NCI-H2227 treated with DMSO at 0.1 percent for 48 hours (cell line): ENCODE measurements at places on chromosomes 5 and 9.

DNA sequence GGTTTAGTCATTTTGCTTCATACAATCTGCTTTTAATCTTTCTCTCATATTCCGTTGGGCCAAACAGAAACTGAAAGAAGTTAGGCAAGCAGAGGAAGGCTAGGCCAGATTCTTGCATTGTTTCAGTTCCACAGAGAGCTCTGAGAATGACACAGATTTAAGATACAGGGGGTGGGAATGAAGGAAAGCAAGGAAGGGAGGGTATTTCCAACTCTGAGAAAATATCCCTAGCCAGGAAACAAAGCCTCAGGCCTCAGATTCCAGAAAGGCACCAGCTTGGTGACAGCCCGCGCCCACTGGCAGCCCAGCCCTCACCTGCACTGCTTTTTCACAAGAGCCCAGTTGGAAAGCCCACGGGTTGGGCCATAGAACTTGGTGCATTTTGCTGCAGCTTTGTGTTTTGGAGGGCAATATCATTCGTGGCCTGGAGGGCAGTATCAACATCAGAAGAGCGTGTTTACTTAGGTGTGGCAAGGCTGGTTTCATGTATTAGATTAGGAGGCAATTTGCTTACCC, 63.5 kb downstream of the ENC1 start:
- DNase-seq, result no peak

- DNase-seq, result no peak
Measured at GRCh38 chr5:179624841-179625271, 1.4 kb upstream of the HNRNPH1 start.

- DNase-seq, result no peak
Measured at GRCh38 chr5:173774271-173774761, 113.8 kb upstream of the CPEB4 start.

GRCh38 chr5:530001-530955, 6.0 kb upstream of the SLC9A3 start:
- DNase-seq, result no peak

DNA sequence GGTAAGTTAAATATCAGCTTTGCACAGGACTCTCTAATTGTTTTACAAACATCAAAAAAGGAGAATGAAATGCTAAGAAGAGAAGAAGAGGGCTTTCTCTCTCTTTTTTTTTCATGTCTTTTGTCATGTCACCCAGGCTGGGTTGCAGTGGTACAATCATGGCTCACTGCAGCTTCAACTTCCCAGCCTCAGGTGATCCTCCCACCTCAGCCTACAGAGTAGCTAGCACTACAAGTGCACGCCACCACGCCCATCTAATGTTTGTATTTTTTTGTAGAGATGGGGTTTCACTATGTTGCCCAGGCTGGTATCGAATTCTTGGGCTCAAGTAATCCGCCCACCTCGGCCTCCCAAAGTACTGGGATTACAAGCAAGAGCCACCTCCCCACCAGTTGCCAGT, 18.6 kb downstream of the SERINC5 start:
- DNase-seq, result no peak

GRCh38 chr5:120464627-120465435, 731 bp downstream of the PRR16 start:
- DNase-seq, result no peak

DNA sequence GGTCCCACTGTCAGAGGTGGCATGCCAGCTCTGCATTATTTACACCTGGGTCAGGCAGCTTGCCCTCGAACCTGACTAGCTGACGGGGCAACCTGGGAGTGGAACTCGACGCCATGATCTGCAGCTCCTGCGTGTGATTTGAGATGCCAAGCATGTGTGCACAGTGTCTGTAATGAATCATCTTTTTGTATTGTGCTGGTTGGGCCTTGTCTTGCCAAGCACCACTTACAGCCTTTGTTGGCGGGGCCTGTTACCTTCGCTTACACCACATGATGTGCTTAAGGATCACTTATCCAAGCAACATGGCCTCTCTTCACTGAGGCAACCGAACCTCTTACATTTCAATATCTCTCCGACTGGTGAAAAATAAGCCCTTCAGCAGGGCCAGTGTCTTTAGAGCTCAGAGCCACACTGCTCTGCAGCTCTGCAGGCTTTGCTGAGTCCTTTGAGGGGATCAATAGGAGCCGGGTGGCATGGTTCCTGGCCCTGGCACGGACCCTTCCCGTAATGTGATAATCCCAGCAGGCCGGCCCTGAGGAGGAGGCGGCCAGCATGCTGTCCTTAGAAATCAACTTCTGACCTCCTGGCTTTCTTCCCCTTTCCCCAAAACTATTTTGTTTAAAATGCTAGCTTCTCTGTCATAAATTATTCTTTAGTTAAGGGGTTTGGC, 297.7 kb upstream of the CD180 start:
- DNase-seq, result no peak

- DNase-seq, result no peak
Measured at GRCh38 chr5:125558016-125558415, 811.6 kb upstream of the ZNF608 start.

DNA sequence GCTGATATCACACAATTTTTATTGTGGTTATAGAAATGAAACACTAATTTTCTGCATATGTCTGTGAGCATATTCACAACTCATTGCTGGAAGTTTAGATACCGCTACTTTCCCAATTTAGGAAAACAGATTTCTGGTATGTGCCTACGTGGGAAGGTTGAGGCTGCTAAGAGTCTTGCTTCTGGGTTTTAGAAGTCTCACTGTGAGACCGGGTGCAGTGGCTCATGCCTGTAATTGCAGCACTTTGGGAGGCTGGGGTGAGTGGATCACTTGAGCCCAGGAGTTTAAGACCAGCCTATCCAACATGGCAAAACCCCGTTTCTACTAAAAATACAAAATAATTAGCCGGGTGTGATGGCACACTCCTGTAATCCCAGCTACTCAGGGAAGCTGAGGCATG, 39.6 kb downstream of the UBAP1 start:
- no peak for DNase-seq

- DNase-seq, result no peak
Measured at GRCh38 chr5:14790220-14790619, 81.4 kb downstream of the ANKH start.
